ENCODE measurements at places on chromosomes 12 and 14. TPM values are rescaled to one million over a fixed set of nuclear protein-coding genes. Genes with fewer than 3 reads are reported as not detected.

The PTCSC3 gene
- total RNA-seq, result not detected

DNA sequence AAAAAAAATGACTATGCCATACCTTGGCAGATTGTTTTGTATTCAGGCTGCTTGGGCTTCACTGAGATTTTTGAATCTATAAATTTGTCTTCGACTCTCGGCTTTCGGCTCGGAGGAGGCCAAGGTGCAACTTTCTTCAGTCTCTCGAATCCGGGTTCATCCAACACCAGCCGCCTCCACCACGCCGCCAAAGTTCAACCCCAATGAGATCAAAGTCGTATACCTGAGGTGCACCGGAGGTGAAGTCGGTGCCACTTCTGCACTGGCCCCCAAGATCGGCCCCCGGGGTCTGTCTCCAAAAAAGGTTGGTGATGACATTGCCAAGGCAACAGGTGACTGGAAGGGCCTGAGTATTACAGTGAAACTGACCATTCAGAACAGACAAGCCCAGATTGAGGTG lies 12.4 kb upstream of the SPPL3 start:
- no peak for DNase-seq

GRCh38 chr14:85529803-85530574 lies at the start of gene FLRT2:
TSS of gene FLRT2 (plus strand) at chr14:85530144. CDS start at chr14:85621515, 91,371 bp downstream.
- peak; percentile 65 for DNase-seq

The AHNAK2 gene
- total RNA-seq, result 16.0 TPM

The CMTM5 gene
- 2.2 TPM for total RNA-seq

DNA sequence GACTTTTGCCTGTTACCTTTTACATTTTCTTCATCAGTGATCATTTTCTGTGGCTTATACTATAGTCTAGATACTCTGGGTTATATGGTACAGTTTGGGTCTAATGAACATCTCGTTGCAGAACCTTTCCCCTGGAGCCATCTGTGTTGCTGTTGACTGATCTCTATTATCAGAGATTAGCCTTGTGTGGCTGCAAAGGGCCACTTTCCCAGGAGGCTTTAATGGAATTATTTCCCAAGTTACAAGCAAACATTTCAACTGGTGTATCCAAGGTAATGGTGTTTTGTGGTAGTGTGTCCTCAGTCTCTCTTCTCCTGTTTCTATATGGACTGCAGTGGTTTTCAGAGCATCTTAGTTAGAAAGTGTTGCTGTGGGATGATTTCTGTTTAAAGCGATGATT lies 25.9 kb downstream of the UTP20 start:
- no peak for DNase-seq

The FGF23 gene
- 0.06 TPM for total RNA-seq

- no peak for DNase-seq
These were observed 481.1 kb downstream of the PCNX1 start for GRCh38 chr14:71388336-71388735.

DNA sequence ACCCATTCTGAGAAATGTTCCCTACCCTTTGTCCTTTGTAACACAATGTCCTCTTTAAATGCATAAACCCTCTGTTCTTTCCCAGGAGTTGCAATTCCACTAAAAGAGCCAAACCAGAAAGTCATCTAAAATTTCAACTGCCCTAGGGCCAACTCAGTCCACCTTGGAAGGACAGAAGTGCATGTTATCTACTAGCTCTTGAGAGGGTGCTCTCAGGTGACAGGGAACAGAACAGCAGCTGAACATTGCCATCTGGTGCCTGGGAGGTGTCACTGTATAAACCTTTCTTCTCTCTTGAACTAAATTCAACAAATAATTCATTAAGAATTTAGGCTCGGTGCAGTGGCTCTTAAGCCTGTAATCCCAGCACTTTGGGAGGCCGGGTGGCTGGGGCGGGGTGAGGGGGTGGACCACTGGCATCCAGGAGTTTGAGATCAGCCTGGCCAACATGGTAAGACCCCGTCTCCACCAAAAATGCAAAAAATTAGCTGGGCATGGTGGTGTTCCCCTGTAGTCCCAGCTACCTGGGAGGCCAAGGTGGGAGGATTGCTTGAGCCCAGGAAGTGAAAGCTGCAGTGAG lies 10.3 kb upstream of the FERMT2 start:
- peak; percentile 54 for DNase-seq

Measured in mucosa of gallbladder (tissue), 1 donor.